Activated naive CD4-positive, alpha-beta T cell treated with anti-CD3 and anti-CD28 coated beads for 36 hours (primary cell): ENCODE measurements at places on chromosomes 12 and 14.

GRCh38 chr14:24834956-24835355, 201.0 kb upstream of the GZMB start:
- DNase-seq: no peak

DNA sequence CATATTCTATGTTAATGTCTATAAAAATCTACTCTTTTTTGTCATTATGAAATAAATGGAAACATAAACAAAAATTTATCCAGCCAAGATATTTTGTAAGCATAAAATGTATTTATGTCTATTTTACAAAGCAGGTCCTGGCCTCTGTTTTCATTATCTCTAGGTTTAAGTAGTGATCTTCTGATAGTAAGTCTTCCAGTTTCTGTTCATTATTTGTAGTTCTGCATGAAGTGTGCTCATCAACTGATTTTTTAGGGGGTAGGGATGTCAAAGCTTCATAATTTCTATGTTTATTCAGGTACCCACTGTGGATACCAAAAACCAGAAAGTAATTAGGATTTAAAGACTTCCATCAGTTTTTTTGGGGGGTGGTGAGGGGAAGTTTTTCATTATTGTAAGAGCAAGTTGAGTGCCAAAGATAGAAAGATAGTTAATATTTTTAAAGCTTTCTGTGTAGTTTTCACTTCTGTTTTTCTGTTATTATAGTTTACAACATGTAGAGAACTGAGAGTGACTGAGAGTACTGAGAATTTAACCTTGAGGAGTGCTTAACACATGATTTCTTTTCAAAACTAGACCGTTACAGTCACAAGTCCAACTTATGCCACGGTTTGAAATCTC, 30.6 kb upstream of the LMO3 start:
- no peak for DNase-seq

GRCh38 chr14:68784978-68785533, 7.8 kb downstream of the ZFP36L1 start:
- DNase-seq: no peak

GRCh38 chr12:109822951-109823411, 10.2 kb downstream of the TRPV4 start:
- no peak for DNase-seq

DNA sequence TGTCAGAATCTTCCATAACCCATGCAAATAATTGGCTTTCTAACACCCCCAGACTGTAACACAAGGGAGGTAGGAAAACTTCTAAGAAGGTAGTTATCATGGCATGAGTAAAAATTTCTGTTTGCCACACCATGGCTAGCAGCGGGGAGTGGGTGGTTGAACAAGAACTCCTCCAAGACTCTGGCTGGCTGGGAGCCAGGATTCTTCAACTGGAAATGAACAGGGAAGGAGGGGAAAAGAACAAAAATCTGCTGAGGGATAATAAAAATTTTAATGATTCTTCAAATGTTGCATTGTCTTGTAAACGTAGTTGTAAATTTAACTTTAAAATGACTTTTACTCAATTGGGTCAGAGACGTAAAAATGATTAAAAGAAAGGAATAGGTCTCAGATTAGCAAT, 78.9 kb downstream of the AKAP6 start:
- no peak for DNase-seq

- DNase-seq: no peak
Observed at GRCh38 chr14:20707622-20708021, 19.1 kb downstream of the ANG start.

- DNase-seq: peak; percentile 26
Observed at GRCh38 chr12:57545809-57546437, 1.1 kb downstream of the DCTN2 start.

DNA sequence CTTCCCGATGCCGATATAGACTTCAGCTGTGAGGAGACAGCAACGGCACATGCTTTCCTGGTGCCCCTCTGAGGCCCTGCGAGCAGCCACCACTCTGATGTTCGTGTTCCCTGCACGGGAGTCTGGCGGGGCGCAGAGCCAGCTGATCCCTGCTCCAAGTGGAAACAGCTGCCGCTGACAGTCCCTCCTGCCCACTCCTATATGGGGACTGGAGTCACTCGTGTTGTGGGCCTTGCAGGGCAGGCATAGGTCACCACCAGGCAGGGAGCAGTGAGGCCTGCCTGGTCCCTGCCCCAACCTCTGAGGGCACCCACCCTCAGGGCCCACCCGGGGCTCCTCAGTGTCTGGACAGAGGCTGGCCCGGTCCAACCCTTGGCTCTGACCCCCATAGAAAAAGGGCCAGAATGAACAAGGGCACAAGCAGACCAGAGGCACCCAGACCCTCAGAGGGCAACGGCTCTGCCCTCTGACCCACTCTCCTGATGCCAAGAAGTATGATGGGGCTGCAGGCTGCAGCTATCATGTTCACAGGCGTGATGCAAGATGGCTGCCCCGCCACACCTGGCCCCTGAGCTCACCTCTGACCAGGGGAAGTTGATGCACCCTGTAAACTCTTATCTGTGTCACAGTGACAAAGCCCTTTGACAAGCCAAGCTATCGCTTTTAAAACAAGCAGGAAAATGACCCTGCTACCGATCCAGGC, 181.6 kb downstream of the CALM1 start:
- no peak for DNase-seq

GRCh38 chr12:52526511-52526951, 6.3 kb upstream of the KRT5 start:
- no peak for DNase-seq

DNA sequence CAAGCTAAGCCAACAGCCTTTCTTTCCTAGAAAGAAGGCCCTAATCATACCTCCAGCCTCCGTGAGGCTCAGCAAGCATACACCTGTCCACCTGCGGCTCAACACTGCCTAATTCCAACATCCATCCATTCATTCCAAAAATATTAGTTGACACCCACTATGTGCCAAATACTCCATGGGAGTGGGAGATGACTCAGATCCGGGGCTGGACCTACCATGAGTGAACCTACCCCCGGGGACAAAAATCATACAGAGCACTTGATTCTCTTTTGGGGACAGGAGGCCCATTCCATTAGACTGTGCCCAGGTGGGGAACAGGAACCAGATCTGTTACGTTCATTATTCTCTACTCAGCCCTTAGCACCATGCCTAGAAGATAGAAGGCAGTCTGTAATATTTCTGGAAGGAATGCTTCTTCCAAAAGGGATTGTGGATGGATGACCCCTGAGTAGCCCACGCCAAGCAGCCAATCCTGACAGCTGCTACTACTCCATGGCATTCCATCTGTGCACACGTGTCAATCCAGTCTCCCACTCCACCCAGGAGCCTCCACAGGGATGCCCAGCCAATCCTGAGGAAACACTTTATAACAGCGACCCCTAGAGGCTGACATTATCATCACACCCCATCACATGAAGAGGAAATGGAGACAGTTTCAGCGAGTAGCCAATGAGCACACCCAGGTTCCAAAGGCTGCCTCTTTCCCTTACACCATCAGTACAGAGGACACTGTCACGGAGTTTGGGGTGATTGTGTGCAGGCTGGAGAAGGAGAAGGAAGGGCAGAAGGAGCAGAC, 170.7 kb downstream of the ESRRB start:
- DNase-seq: peak; percentile 29

GRCh38 chr12:47894068-47894467, 10.7 kb downstream of the VDR start:
- no peak for DNase-seq

GRCh38 chr14:55965851-55966250, 152.4 kb upstream of the PELI2 start:
- DNase-seq: no peak

DNA sequence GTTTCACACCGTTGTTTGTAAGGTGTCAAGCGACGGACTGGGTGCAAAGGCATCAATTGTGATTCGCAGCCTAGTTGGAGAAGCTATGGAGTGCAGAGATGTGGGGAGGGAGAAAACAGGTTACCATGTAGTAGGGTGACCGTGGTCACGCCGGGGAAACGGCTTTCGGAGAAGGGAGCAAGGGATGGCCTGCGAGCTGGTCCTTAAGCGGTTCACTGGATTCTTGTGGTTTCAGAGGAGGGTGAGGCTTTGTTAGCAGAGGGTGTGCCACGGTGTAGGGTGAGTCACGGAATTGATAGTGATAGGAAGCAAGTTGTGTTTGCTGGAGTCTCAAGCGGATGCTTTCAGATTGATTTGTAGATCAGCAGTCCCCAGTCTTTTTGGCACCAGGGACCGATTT, 2.3 kb downstream of the PIWIL1 start:
- DNase-seq: no peak

DNA sequence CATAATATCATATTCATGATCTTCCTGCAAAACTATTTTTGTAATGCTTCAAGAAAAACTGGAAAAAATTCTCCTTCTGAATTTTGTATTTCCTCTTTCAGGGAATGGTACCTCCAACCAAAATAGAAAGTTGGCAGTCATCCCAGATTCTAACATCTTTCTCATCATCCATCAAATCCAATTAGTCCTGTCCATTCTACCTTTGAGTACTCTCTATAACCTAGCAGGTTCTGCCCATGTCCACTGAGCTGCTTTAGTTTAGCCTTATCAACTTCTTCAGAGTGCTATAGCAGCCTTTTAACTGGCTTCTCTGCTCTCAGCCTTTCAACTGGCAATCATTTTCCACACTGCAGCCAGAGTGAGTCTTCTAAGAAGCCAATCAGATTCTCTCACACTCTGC, 236.2 kb downstream of the AKAP6 start:
- DNase-seq: no peak

GRCh38 chr14:64790478-64790877, 86.3 kb downstream of the PLEKHG3 start:
- DNase-seq: no peak

DNA sequence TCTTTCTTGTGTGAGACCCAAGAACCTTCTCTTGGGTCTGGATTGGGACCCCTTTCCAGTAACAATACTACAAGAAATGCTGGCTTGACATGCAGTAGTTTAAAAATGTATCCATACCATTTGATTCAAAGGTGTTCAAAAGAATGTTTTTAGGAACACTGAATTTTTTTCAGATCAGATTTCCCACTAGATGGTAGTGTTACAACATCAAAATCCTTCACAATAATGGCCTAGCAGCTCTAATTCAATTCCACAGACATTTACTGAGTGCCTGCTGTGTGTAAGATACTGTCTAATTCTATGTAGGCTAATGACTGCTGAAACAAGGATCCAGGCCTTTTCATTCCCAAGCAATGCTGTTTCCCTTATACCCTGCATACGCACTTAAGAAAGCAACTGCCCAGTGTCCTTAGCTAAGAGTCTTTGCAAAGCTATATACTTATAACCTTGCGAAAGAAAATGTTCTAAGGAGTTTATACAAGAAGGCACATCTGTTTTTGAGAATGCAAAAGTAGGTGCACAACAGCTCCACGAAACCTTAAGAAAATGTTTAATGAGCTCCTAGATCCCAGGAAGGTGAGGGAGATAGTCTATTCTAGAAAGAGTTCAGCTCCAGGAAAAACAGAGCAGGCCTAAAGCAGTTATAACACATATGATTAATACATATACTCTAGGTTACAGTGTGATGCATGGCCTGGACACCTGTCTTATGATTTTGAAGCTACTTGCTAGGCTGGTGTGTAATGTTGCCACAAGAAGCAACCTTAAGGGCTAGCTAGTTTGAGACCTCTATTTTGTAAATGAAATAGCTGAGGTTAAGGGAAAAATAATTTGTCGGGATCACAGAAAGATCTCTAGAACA, 50.9 kb upstream of the PKP2 start:
- DNase-seq: no peak

GRCh38 chr12:14167005-14167628, 185.7 kb upstream of the GRIN2B start:
- peak; percentile 59 for DNase-seq

GRCh38 chr12:84247931-84248330, 664.7 kb downstream of the SLC6A15 start:
- no peak for DNase-seq

DNA sequence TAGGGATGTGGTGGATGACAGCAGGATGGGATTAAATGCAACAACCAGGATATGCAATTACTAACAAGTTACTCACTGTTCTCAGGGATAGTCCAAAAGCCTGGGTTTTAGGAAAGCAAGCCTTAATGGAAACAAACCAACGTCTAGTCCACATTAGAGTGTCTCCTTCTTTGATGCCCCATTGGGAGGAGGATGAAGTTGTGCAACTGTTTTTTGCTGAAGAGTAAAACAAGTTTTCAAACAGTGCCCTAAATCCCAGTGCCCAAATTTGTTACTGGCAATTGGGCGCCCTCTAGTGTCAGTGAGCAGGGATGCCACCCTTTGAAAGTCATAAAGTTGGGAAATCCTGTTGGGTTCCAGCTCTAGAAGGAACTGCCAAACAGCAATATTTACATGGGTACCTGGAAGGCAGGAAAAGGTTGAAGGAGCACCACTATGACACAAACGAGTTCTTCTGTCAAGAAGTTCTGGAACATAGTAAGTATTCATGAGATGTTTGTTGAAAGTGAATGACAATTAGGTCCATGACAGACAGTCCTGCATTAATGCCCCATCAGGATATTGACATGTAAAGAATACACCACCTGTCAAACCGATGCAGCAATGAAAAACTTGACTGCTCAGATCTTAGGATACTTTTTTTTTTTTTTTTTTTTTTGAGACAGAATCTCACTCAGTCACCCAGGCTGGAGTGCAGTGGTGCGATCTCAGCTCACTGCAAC, 11.1 kb upstream of the DPF3 start:
- DNase-seq: peak; percentile 76
